Right renal cortex interstitium (tissue), 3 donors: ENCODE measurements at places on chromosomes 6 and 20. TPM values are rescaled to one million over a fixed set of nuclear protein-coding genes. Genes with fewer than 3 reads are reported as not detected.

DNA sequence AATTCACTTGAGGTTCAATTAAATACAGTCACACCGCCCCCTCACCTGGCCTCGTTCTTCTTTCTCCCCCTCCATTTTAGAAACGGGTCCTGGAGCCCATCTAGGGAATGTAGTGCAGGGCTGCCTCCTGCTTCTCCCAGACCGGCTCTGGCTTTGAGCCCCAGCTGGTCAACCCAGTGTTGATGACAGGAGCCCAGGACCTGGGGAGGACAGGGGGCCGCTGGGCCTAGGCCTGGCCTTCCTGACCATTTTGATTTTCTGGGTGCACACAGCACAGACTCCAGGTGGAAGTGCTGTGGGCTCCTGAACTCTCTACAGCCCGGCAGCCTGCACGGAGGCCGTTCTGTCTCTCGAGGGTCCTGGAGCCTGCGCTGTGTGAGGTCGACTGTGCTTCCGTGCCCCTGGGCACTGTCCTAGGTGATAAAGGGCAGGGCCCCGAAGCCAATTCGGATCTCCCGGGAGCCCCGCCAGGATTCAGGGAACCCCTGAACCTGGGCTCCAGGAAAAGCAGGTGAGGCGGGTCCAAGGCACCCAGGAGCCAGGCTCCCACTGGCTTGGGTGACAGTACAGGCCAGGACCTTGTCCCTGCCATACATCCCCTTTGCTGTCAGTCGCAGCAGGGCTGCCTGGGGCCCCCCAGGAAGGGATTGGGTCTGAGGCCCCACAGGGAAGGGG lies 23.3 kb downstream of the NPEPL1 start:
- DNase-seq, result no peak

- DNase-seq, result peak; percentile 83
Observed at GRCh38 chr6:52595000-52595795, 18.3 kb upstream of the TRAM2 start.

DNA sequence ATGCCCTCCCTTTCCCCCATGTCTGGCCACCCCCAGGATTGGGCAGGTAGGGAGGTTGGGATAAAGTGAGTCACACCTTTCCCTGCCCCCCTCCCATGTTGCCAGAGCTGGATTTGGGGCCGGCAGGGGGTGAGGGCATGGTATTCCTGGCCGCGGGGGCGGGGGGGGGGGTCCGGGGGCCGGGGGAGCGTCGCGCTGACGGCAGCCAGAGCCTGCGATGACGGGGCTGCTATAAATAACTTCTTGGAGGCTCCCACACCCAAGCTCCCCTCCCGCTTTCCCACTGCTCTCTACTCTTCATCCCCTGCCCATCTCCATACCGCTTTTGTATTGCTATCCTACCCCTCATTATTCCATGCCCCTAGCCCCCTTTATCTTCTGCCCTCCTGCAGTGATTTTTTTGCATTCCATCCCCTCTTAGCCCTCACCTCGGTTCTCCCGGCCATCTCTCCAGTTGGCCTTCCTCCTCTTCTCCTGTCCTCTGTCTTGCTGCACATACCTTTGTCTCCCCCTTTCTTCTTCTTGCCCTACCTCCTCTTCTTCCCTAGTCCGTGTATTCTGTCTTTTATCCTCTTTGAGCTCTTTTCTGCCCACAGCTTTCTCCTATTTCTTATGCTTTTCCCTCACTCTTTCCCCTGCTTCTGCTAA lies 13.8 kb downstream of the SYNGAP1 start:
- DNase-seq, result no peak

GRCh38 chr20:59587570-59587969 lies 16.8 kb upstream of the PHACTR3 start:
- no peak for DNase-seq

TNFRSF21 gene
- polyA plus RNA-seq, result 31.4 TPM

DNA sequence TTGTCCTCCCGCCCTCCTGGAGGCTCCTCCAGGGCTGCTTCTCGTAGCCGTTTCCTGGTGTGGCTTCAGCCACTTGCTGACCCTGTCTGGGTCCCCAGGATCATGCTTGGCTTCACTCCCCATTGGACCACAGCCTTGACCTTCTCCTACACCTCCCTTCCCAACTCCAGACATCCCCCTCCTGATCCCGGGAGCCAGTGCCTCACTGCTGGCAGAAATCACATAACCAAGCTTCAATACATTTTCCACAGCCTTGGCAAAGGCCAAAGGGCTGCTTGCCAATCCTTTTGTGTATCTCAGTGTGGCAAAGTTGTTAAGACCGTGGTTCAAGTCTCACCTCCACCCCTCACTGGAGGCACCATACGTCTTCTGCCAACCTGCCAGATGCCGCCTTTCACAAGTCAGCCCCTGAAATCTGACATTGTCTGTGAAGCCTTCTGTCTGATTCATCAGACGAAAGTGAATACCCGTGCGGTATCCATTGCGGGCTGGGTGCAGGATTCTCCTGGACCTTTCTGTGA lies 60.1 kb downstream of the PHACTR3 start:
- DNase-seq, result no peak

- DNase-seq, result no peak
Observed at GRCh38 chr6:125144822-125145221, 8.8 kb upstream of the TPD52L1 start.

- DNase-seq, result no peak
Observed at GRCh38 chr6:105691971-105692370, 289.1 kb upstream of the PREP start.

GRCh38 chr6:136863752-136864151 lies 41.4 kb downstream of the PEX7 start:
- no peak for DNase-seq
